Activated CD4-positive, alpha-beta T cell treated with anti-CD3 and anti-CD28 coated beads, Interleukin-2, amount 50 U/mL, for 16 hours (primary cell): ENCODE measurements at places on chromosomes 7 and 10.

GRCh38 chr7:14950013-14950412, 47.5 kb upstream of the DGKB start:
- no peak for DNase-seq

DNA sequence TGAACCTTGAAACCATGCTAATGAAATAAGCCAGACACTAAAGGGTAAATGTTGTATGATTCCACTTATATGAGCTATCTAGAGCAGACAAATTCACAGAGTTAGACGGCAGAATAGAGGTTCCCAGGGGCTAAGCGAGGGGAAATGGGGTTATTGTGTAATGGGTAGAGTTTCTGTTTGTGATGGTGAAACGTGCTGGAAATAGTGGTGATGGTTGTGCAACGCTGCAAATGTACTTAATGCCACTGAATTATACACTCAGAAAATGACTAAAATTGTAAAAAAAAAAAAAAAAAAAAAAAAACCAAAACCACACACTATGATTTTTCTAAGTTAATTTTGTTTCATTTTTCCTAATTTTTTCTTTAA, 30.0 kb downstream of the SFXN4 start:
- peak; percentile 76 for DNase-seq

GRCh38 chr7:158414002-158414401, 173.6 kb downstream of the PTPRN2 start:
- DNase-seq = no peak

DNA sequence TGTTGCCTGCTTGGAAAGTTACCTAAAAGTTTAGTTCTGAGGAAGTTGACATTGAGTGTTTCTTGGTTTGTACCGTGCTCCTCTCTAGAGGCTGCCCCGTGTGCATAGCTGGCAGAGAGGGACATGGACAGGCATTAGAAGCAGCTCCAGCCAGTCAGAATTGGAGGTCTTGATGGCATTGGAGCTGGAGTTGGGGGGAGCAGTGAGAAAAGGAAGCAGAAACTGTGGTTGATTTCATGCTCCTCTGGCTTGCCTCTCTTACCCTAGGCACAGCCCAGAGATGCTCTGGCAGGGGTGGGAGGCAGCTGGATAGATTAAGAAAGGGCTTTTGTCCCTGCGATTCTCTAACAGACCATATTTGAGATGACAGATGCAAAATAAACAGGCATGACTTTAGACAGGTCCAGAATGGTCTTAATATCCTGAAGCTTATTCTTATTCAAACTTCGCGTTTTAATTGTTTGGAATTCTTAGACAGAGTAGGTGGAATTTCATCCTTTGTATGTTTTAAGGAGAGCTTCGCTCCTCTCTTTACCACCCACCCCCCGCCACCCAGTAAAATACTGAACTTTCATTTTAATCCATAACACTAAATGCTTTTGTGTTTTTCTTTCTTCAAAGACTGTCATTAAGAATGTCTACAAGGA, 73.5 kb upstream of the GLCCI1 start:
- DNase-seq = no peak

- DNase-seq = peak; percentile 71
These were observed 10.1 kb downstream of the OTUD1 start for GRCh38 chr10:23448802-23449570.

- DNase-seq = no peak
These were observed 36.8 kb downstream of the LAMB4 start for GRCh38 chr7:108093341-108093740.

- peak; percentile 5 for DNase-seq
These were observed 270.7 kb downstream of the ZNF33B start for GRCh38 chr10:42367532-42368230.
